ENCODE measurements at places on chromosomes 12 and 14.

- no peak for DNase-seq
These were observed 89.2 kb downstream of the DICER1 start for GRCh38 chr14:95068080-95068479.

- DNase-seq: peak; percentile 76
These were observed 7.4 kb downstream of the SMAGP start for GRCh38 chr12:51262758-51263177.

DNA sequence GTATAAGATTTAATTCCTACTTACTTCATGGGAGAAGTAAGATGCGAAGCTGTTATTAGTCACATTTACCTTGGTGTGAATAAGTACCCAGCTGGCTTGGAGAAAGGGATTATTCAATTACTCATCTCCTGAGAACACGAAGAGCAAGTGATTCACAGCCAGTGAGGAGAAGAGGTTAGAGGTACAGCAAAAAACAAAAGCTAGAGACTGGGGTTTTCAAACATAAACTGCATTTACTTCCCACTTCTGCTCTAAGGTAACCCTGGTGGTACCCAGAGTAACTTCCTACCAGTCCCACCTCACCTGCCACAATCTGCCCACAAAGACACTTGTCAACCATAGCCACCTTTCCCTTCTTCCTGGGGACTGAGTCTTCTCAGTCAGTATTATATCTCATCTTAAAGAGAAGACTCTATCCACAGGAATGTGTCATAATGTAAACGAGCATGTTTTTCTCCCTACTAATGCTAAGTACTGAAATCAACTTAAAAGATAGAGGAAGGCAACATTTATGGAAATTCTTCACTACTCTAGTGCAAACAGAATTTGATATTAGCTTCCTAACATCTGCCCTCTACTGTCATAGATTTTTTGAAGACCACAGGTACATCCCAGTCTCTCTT lies 6.0 kb upstream of the IL22 start:
- DNase-seq: no peak

GRCh38 chr14:64725261-64725815 lies 21.1 kb downstream of the PLEKHG3 start:
- no peak for DNase-seq

GRCh38 chr12:57631566-57632072 lies 1.4 kb downstream of the B4GALNT1 start:
- no peak for DNase-seq

GRCh38 chr14:72892879-72893635 lies 844 bp downstream of the DPF3 start:
- DNase-seq: peak; percentile 20

DNA sequence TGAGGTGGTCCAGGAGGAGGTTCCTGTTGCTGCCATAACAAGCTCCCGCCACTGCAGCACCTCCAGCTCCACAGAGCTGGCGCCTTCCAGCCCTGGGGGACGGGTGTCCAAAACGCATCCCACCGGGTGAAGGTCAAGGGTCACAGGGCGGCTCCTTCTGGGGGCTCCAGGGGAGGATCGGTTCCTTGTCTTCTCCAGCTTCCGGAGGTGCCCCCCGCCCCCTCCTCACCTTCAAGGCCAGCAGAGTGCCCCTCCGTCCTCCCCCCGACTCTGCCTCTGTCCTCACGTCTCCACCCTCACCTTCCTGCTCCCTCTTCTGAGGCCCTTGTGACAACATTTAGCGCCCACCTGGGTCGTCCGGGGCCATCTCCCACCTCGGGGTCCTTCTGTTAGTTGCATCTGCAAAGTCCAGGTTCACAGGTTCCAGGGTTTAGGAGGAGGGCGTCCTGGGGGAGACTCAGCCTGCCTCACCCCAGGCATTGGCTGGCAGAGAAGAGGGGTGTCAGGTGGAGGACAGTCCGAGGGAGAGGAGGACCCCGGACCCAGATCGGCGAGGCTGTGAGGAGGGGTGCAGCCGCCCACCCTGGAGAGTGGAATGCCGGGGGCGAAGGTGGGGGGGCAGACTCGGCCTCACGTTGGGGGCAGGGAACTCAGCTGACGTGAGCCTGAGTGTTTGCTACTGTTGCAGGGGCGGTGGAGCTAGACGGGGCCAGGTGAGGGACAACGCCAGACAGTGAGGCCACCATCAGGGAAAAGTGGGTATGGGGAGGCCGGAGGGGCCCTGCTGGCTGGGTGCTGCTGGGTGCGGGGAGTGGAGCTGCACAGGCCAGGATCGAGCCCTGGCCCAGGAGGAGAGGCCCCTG lies 205.5 kb upstream of the C14orf180 start:
- no peak for DNase-seq

DNA sequence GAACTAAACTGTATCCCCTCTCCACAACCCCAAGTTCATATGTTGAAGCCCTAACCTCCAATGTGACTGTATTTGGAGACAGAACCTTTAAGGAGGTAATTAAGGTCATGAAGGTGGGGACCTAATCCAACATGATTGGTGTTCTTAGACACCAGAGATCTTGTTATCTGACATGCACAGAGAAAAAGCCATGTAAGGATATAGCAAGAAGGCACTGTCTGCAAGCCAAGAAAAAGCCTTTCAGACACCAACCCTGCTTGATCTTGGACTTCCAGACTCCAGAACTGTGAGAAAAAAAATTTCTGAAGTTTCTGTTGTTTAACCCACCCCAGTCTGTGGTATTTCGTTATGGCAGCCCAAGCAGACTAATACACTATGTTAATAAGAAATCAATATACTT lies 62.2 kb upstream of the CFL2 start:
- no peak for DNase-seq

DNA sequence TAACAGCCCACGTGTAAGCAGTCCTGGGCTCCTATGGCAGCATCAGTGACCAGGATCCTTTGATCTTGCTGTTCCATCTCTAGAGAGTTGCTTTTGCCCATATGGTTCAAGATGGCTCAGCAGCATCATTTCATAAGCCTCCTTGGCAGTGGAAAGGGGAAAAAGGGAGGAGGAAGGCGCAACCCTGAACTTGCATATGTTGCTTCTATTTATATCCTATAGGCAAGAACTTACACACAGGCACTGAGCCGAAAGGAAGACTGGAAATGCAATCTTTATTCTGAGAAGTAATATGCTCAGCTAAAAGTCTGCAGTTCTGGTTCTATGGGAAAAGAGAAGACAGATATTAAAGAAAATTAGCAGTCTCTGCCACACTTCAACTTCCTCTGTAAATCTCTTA lies 167.7 kb upstream of the PLXNC1 start:
- DNase-seq: no peak

DNA sequence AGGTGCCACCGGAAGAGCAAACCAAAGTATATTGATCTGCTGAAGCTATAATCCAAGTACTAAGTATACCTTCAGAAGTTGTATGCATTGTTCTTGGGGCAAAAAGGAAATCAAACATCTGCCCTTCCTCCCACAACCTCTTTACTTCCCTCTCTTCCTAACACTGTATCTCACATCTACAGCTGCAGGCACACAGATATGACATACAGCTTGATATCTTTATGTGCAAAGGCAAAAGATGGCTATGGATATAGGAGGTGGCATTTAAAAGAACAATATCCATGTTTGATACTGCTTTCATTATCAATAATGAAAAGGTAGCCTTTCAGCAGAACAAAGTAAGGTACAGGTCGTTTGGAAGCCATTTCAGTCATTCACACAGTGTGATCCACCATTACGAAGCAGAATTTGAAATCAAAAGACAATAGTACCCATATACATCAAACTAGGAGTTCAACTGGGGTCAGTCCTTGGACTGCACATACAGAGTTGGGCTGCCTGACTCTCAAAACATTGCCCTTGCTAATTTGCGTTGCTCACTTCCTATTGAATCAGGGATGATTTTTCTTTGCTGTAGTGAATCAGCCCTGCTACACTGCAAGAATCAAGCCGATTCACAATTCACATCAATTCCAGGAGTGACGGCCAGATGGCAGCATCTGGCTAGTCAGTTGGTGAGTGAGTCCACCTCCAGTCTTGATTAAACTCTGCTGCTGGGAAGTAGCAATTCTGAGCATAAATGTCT lies 8.9 kb downstream of the ANG start:
- peak; percentile 93 for DNase-seq
